ENCODE measurements at places on chromosomes 5 and 9.
A peak's percentile ranks its signal among the peaks of the same experiment; 100 is the strongest.

GRCh38 chr9:9921805-9922204 is 691.0 kb downstream of the PTPRD start:
- DNase-seq = no peak

GRCh38 chr5:56737002-56737621 is 78.2 kb upstream of the MAP3K1 start:
- DNase-seq = no peak

- DNase-seq = no peak
Observed at GRCh38 chr9:35689542-35690293, at the start of gene TPM2. Gene TPM2 (minus strand): TSS chr9:35689925. CDS start chr9:35689817, 108 bp downstream.

DNA sequence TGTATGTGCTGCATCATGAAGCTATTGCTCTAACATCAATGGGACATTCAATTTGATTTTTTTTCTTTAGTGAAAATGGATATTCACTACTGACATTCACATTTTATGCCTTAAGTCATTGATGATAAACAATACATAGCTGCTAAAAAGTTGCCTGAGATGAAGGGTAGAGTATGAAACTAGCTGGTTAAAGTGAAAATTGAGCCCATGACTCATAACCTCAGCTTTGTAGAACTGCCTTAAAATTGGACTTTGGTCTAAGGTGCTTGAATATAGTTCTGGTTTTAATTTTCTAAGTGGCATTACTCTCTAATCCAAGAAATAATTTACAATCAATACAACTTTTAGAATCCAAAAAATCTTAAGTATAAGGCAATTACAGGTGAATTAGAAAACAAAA is 740.4 kb upstream of the RIOK2 start:
- no peak for DNase-seq

DNA sequence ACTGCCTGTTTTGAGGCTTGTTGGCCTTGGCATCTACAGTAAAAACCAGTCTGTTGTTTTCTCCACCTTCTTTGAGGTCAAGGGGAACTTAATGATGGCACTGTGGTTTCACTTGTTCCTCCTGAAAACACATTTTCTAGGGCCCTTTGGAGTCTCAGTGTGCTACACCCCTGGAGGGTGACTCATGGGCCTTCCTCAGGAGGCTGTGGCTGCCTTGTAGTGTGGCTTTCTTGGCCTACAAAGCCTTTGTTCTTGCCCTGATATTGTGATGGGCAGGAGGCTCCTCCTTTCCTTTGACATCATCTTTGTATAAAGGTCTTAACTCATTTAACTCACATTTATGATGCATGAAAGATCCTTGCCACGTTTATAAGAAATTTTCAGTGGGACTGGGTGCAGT is 56.3 kb upstream of the GPBP1 start:
- DNase-seq = no peak

- DNase-seq = no peak
Observed at GRCh38 chr9:133437753-133438531, 15.8 kb downstream of the ADAMTS13 start.

DNA sequence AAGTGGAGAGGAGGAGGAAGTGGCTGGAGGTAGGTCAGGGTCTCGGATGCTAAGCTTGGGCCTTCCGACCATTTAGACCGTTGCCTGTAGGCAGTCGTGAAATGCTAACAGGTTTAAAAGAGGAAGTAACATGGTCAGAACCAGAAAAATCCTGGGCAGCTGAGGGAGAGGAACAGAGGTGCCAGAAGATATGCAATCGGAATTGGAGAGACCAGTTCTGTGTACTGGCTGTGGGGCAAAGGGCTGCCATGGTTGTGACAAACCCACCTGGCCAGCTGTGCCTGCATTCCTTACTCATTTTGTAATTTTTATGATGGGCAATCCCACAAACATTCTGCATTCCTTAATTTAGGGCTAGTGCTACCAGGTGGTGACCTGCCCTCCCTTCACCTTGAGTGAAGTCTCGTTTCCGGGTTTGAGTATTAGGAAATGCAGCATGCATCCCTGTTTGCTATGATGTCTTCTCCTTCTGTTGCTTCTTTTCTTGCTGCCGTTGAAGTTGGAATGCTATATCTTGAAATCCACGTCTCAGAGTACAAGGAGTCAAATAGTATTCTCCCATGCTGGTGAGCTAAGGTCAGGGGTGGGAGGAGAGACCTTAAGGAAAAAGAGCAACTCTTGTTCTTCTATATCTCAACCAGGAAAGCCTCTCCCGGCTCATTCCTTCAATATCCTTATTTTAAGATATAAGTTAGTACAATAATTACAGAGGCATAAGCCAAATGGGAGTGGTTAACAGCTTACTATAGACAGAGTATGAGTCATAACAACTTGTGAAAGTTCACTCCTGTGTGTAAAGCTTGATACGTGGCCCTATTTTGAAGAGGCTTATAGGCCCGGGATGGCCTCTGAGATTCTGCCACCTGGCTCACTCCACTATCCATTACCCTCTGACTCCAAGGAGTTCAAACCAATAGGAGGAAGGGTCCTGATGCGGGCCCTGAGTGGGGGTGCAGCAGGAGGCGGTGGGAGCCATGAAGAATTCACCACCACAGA is 37.0 kb downstream of the B4GALT1 start:
- no peak for DNase-seq

DNA sequence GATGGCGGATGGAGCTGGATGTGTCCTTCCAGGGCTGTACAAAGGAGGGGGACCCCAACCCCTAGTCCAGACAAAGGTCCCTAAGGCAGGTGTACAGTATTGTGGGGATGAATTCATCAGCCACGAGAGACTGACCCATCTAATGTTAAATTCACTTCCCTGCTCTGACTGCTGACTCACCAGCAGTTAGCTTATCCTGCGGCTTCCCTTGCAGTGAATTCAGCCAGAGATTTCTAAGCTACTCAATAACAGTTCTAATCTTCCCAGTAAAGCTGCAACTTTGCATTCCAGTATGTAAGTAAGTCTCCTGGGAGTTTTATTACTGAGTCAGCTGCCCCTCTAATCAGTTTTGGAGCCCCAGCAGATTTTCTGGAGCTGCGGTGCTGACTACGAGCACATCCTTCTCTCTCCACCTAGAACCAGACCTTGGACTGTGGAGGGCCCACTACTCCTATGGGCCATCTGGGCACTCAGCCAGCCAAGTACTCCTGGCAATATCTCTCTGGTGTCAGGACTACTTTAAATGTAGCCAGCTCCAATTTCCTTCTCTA is 16.1 kb downstream of the B4GALT1 start:
- DNase-seq = peak; percentile 37

- no peak for DNase-seq
Observed at GRCh38 chr9:85079349-85079748, 409.8 kb downstream of the NTRK2 start.

DNA sequence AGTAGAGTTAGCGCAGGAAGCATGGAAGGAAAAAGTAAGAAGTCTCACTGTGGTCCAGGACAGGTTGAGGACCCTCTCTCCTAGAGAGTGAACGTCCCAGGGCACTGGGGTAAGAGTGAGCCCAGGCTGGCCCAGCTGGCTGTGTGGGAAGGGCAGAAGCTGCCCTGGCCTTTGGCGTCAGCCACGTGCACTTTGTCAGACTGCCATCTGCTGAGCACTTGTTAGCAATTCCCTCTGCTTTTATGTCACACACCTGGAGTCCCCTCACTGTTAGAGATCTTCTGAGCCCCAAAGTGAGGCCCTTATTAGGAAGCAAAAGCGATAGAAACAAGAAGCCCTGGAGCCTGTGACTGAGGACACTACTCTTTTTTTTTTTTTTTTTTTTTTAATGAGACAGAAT is 79.1 kb downstream of the UGCG start:
- DNase-seq = peak; percentile 66

DNA sequence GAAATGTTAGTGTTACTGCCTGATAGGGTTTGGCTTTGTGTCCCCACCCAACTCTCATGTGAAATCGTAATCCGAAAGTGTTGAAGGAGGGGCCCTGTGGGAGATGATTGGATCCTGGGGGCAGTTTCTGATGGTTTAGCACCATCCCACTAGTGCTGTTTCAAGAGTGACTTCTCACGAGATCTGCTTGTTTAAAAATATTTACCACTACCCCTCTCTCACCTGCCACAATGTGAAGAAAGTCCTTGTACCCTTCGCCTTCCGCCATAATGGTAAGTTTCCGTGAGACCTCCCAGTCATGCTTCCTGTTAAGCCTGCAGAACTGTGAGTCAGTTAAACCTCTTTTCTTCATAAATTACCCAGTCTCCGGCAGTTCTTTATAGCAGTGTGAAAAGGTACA is 2.6 kb upstream of the RFX3 start:
- DNase-seq = no peak

- no peak for DNase-seq
Observed at GRCh38 chr9:37534412-37534811, 41.8 kb downstream of the FBXO10 start.

DNA sequence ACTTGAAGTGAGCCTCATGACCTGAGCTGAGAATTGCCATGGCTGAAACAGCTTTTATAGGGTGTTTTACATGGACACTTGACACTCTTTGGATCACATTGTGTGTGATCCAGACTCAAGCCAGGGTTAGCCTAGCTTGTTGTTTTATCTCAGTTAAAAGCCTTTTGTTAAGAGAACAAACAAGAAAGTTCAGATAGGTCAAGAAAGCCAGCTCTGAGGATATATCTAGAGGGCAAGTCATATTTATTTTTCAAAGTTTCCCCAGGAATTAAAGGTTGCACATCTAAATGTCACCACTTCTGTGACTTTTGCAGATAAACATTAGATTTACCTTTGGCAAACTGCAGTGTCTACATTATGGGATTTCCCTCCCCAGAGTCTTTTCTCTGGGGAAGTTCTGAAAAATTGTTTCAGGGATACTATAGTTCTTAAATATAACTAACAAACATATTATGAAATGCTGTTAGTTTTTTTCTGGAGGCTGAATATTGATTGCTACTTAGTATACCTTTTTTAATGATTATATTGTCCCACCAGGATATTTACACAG is 134.5 kb downstream of the C9orf152 start:
- DNase-seq = no peak

GRCh38 chr5:172845154-172845553 is 11.1 kb downstream of the ERGIC1 start:
- no peak for DNase-seq

GRCh38 chr9:38733503-38733902 is 13.6 kb upstream of the FAM240B start:
- DNase-seq = no peak

GRCh38 chr9:69877852-69878514 is 57.4 kb downstream of the CFAP95 start:
- no peak for DNase-seq

GRCh38 chr9:89662718-89663613 is 58.2 kb downstream of the GADD45G start:
- no peak for DNase-seq

- DNase-seq = peak; percentile 2
Observed at GRCh38 chr5:43232943-43233833, 41.2 kb downstream of the NIM1K start.
